ENCODE measurements at places on chromosomes 2 and 18.

DNA sequence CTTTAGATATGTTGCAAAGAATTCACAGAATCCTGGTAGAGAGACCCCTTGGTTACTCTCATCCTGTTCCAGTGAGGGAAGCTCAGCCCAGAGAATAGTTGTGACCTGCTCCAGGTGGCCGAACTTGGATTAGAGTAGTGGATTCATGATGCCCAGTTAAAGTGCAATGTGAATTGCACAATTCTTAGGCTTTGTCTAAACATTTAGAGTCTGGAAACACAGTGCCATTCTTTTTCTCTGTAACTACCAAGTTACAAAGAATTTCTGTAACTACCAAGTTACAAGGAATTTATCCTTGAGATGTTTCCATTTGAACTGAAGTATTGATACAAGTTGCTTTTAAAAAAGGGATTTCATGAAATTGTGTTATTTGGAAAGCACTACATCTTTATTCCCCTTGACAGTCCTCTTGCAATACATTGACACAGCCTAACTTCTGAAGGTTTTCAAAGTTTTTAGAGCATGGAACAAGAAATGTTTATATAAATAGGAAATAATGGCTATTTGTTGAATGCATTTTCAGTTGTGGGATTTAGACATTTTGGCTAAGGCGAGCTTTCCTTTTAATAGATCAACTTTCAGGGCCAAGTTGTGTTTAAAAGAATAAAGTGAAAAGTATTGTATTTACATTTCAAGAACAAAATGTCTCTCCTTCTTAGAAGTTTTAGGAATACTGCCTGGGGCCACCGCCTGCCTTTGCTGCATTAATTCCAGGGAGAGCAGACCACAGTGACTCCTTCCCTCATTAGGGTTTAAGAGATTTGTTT lies 315.0 kb downstream of the LPIN1 start:
- DNase-seq, result no peak

DNA sequence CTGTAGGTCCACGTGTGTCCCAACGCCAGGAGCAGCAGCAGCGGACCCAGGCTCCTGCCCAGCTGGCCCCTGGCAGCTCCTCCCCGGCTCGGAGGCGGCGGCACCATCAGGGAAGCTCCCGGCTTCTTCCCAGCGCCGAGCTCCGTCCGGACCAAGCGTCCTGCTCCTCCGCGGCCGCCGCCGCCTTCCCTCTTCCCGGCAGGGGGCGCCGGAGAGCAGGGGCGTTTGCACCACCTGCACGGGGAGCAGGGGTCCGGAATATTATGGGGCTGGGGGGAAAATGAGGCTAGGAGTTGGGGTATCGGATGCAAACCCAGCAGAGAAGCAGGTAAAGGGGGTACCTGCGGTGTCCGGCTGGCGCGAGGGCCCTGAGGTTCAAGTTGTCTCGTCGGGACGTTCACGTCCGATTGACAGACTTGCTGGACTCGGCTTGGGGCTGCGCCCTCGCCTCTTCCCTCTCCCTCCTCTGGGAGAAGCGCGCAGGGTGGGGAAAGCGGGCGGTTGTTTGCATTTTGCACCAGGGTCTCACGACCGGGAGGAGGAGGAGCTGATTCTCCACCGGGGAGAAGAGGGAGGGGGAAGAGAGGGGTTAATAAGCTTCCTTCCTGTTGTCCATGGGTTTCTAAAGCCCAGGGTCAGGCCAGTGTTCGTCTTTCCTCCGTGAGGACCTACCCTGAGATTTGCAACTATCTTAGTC lies at the start of gene CCBE1:
Gene CCBE1, minus strand, starts transcription at position 188 of the 697 bp plus-strand sequence.
- peak; percentile 33 for DNase-seq

DNA sequence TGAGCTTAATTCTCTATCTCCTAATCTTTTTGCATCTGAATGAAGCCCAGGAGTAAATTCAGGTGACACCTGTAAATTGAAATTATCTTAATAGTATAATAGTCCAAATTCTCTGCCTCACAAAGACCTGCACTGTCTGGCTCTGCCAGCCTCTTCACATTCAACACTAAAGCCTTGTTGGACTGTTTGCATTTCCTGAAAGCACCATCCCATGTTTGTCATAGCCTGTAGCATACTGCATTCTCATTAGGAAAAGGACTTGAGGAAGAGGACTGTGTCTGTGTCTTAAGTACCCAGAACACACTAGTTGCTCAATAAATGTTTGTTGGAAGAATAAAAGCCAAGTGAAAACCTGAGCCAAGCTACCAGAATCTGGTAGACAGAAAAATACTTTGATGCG lies 42.9 kb upstream of the GRHL1 start:
- DNase-seq, result no peak

GRCh38 chr2:127669056-127669455 lies 6.3 kb downstream of the LIMS2 start:
- no peak for DNase-seq

DNA sequence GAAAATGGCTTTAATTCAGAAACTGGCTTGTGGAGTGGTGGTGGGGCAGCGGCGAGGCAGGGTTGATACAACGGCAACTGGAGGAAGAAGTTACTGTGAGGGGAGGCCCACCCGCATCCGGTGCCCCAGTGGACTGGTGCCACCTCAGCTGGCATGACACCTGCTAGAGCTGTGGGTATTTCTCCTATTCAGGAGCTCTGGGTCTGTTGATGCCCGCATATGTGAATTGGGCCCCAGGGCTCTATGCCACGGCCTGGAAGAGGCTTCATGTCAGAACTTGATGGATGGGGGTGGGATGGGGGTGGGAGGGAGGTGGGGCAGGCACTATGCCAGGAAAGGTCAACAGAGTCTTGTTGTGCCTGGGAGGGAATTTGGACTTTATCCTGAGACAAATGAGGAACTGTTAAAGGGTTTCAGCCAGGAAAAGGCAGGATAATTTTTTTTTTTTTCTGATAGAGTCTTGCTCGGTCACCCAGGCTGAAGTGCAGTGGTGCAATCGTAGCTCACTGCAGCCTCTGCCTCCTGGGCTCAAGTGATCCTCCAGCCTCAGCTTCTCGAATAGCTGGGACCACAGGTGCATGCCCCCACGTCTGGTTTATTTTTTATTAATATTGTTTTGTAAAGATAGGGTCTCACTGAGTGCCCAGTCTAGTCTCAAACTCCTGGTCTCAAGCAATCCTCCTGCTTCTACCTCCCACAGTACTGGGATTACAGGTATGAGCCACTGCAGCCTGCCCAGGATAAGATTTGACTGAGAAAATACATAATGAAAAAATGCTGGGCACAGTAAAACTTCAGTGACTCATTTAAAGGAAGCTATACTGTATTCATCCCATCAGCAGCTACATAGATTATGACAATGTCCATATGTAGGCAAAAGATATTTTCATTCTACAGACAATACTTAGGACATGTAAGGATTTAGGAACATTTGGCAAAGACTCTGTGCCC lies 52.6 kb downstream of the SH2D6 start:
- no peak for DNase-seq

GRCh38 chr2:143787674-143788073 lies 658.5 kb downstream of the ARHGAP15 start:
- DNase-seq, result no peak

DNA sequence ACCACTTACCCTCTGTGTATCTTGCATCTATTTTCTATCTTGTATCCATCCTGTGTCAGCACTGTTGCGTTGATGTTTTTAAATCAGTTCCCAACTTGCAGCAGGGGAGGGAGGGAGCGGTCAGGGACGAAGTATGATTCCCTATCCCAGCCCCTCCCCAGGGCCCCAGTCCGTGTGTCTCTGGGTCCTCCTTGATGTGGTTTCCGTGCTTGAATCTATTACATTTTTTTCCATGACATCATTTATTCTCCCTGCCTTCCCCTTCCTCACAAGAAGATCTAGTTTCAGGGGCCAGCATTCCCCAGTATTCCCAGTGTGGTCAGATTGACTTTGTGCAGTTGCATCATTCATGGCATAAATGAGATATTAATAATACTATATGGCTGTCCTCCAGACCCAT lies 479.3 kb downstream of the PTPRM start:
- DNase-seq, result no peak

DNA sequence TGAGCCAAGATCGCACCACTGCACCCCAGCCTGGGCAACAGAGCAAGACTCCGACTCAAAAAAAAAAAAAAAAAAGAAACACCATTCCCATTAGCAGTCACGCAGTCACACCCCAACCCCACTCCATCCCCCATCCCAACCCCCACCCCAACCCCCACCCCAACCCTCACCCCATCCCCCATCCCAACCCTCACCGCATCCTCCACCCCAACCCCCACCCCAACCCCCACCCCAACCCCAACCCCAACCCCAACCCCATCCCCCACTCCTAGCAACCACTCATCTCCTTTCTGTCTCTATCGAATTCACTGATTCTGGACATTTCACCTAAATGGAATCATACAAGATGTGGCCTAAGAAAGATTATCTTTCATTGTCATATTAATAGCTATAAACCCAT lies 25.9 kb upstream of the ATP9B start:
- no peak for DNase-seq

DNA sequence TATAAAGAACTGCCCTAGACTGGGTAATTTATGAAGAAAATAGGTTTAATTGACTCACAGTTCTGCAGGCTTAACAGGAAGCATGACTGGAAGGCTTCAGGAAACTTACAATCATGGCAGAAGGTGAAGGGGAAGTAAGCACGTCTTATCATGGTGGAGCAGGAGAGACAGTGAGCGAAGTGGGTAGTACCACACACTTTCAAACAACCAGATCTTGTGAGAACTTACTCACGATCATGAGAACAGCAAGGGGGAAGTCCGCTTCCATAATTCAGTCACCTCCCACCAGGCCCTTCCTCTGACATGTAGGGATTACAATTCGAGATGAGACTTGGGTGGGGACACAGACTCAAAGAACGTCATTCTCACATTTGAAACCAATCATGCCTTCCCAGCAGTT lies 260.1 kb upstream of the FAM98A start:
- no peak for DNase-seq

GRCh38 chr2:105746177-105747080 lies 1.7 kb downstream of the NCK2 start:
- no peak for DNase-seq

GRCh38 chr18:21100146-21100545 lies 11.5 kb downstream of the ROCK1 start:
- DNase-seq, result no peak

- DNase-seq, result no peak
Measured at GRCh38 chr18:70029163-70029562, 81.5 kb upstream of the CD226 start.

GRCh38 chr2:33107690-33108482 lies 161.1 kb downstream of the LTBP1 start:
- DNase-seq, result peak; percentile 75

GRCh38 chr2:180747728-180748127 lies 232.7 kb upstream of the UBE2E3 start:
- no peak for DNase-seq

DNA sequence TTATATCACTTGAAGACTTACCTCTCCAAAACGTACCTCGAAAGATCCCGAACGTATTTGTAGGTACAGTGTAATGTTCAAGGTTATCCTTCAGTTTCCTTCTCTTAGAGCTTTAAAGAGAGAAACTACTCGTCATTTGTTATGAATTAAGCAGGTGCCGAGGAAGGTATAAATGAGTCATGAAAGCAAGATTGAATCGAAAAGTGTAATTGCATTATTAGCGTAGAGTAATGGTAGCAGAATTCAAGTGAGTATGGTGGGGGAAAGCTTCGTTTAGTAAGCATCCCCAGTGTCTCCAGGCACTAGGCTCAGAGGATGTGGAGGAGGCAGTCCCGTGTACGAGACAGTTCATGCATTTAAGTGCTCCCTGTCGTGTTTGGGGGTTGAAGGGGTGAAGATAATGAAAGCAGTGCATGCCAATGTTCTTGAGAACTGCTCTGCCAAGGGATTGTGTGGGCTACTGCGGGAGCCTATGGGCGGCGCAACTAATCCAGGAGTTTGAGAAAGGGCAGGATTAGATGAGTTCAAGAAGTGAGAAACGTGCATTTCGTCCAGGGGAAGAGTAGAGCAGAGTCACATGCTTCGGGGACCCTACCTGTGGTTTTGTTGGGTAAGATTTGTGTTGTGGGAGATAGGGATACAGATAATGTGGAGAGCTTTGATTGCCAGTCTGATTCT lies 858 bp downstream of the POLR1B start:
- peak; percentile 52 for DNase-seq

GRCh38 chr18:74818516-74819175 lies 221.0 kb downstream of the ZNF407 start:
- DNase-seq, result no peak

DNA sequence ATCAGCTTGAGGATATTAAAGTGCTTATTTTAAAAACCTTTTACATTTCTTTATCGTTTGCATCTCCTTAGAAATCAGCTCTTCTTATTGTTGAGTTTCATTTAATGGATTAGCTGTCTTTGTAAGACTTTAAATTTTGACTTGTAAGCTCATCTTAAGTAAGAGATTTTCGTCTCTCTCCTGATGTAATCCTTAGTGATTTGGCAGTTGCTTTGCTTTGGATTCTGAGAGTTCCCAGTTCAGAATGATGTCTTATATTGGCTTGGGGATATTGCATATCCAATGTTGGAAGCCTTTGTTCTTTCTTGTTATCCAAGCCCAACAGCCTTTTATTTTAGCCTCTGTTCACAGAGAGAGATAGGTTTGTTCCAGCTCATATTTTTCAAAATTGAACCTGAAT lies 212.1 kb downstream of the ARL6IP6 start:
- no peak for DNase-seq

DNA sequence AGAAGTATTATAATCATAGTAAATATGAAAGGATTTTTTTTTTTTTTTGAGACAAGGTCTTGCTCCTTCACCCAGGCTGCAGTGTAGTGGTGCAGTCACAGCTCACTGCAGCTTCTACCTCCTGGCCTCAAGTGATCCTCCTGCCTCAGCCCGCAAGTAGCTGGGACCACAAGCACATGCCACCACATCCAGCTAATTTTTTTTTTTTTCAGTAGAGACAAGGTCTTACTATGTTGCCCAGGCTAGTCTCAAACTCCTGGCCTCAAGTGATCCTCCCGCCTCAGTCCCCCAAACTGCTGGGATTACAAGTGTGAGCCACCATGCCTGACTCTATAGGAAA lies 301.6 kb upstream of the STON1 start:
- no peak for DNase-seq

DNA sequence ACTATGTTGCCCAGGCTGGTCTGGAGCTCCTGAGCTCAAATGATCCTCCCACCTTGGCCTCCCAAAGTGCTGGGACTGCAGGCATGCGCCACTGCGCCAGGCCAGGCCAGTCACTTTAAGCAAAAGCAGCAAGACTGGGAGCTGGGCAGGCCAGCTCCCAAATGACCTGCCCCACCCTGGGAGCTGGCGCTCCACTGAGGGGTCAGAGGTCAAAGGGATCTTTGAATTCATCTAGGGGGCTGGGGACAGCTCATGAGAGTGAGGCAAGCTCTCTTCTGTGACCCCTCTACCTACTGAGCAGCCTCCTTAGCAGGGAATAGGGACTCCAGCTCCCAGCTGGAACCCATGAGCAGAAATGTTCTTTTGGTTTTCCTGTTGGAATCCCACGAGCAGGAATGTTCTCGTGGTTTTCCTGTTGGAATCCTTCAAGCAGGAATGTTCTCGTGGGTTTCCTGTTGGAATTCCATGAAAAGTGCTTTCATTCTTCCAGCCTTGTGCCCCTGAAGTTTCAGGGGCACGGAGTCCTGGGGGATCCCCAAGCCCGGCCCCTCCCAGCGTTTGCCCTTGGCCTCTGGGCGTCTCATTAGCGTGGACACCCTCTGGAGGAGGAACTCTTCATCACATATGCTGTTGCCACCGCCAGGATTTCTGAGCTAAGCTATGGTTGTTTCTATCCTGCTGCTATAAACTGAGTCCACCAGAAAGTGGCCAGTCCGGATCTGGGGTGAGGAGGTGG lies 162.0 kb upstream of the HAAO start:
- no peak for DNase-seq
